NCI-H1436 treated with DMSO at 0.1 percent for 48 hours (cell line): ENCODE measurements at places on chromosomes 3 and 15.

GRCh38 chr3:156723182-156723619, 48.8 kb downstream of the TIPARP start:
- no peak for DNase-seq

DNA sequence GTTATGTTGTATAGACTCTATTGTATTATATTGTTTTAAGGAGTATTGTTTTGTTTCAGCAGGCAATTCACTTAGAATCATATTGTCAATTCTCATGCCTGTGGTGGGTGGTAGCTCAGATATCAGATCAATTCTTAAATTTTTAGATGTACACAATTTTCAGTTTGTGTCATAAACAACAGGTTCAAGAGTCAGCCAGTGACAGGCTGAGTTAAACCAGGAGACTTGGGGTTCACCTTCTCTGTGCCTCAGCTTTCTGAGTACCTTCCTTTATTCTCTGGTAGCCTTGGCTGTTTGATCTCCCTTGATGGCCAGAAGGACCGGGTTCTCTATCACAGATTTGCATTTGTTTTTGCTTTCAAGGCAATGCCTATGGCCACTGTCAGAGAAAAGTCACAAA, 199.9 kb upstream of the KCNMB2 start:
- no peak for DNase-seq

DNA sequence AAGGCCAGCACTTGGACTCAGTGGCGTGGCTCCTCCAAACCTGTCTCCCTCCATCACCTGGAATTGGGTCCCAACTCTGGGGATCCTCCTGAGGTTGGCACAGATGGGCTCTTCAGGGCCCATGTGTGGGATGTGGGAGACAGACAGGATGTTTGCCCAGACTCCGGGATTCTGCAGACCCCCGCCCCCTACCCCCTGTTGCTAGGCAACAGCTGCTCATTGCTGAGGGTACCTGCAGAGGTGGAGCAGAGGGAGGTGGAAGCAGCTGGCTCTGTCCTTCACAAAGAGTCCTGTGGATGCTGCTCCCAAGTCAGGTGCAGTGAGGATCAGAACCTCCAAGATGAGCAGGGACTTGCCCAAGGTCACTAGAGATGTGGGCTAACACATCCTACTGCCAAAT, 40.0 kb upstream of the SLC6A1 start:
- DNase-seq = no peak

DNA sequence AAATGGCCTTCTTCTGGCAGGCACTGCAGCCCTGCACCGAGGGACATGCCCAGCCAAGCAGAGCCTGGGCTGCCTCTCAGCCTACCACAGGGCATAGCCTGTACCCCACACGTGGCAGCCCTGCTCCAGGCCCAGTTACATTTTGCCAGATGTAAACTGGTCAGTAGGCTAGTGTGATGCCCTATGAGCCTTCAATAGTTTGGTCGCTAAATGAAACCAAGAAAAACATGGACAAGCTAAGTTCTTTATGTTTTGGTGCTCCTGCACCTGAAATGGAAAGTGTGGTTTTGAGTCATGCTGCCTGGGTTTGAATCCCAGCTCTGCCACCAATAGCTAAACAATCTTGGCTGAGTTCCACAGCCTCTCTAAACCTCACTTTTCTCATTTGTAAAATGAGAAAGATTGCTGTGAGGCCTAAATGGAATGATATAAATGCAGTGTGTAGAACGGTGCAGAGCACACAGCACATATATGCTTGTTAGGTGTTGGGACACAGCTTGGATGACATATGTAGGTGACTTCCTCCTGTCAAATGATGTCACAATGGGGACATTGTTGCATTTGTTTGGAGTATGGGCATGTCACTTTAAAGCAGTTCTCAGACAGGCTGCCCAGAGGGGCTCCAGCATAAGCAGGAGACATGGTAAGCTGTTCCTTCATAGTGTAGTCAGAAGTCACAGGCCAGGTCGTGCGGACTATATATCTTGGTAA, 57.4 kb downstream of the ZBTB38 start:
- DNase-seq = no peak

DNA sequence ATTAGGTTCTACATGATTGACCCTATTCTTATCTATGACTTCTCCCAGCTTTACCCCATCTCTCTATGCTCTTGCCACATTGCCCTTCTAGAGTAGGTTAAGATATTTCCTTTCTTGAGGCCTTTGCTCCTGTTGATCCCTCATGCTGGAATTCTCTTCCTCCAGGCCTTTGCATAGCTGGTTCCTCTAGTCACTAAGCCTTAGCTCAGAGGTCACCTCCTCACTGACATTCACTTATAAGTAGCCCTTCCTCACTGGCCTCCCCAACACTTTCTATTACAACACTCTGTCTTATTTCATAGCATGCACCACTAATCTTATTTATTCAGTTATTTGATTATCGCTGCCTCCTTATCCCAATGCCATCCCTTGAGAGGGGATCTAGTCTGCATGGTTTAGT, 228.4 kb upstream of the COL8A1 start:
- no peak for DNase-seq
